ENCODE measurements at places on chromosomes 1 and 21. TPM values are rescaled to one million over a fixed set of nuclear protein-coding genes. Genes with fewer than 3 reads are reported as not detected.

The ALX3 gene
- not detected for total RNA-seq

The NR1I3 gene
- not detected for total RNA-seq

The DISP3 gene
- total RNA-seq: 0.16 TPM

The CYP4A11 gene
- not detected for total RNA-seq

The RGS8 gene
- total RNA-seq: 0.31 TPM

The LMX1A gene
- total RNA-seq: not detected

The DENND4B gene
- total RNA-seq: 22.0 TPM

The PTPN14 gene
- total RNA-seq: 27.2 TPM

The SAMSN1 gene
- total RNA-seq: 3.7 TPM

The TSPEAR gene
- not detected for total RNA-seq

The ICOSLG gene
- total RNA-seq: 1.0 TPM

The SUSD4 gene
- total RNA-seq: 8.9 TPM

The RAP1GAP gene
- total RNA-seq: 8.4 TPM

The S100A2 gene
- total RNA-seq: not detected

The FAM78B gene
- 2.9 TPM for total RNA-seq
